ENCODE measurements at places on chromosomes 11 and 22. TPM values are rescaled to one million over a fixed set of nuclear protein-coding genes. Genes with fewer than 3 reads are reported as not detected.

The ESAM gene
- total RNA-seq: 1.7 TPM

The SMCO4 gene
- 21.3 TPM for total RNA-seq

The NXPE2 gene
- total RNA-seq: not detected

The CALCB gene
- total RNA-seq: not detected

The ELFN2 gene
- 0.65 TPM for total RNA-seq

The LDHA gene
- 1,078 TPM for total RNA-seq

The SMTNL1 gene
- total RNA-seq: not detected

The OR51A7 gene
- total RNA-seq: not detected

The TOMT gene
- total RNA-seq: not detected

The C11orf91 gene
- not detected for total RNA-seq

The PGA4 gene
- total RNA-seq: not detected

The OR8G5 gene
- not detected for total RNA-seq

The TEX54 gene
- total RNA-seq: 0.65 TPM

The PRR33 gene
- not detected for total RNA-seq

The E2F8 gene
- total RNA-seq: 1.4 TPM

The ZNF280B gene
- total RNA-seq: 4.7 TPM

The CASP5 gene
- not detected for total RNA-seq

The MS4A6E gene
- not detected for total RNA-seq

The RFPL3 gene
- not detected for total RNA-seq

The MS4A15 gene
- total RNA-seq: not detected

The INS gene
- total RNA-seq: not detected

The ADAMTS8 gene
- total RNA-seq: 1.0 TPM

The TNNI2 gene
- 1.3 TPM for total RNA-seq

The RASGRP2 gene
- 4.7 TPM for total RNA-seq

The OSBPL5 gene
- total RNA-seq: 78.9 TPM

The ACTN3 gene
- not detected for total RNA-seq

The UCP2 gene
- total RNA-seq: 47.2 TPM

The EHF gene
- total RNA-seq: not detected

The PDE3B gene
- 0.47 TPM for total RNA-seq

The SLN gene
- not detected for total RNA-seq

The FOLR2 gene
- total RNA-seq: not detected

The SLC22A6 gene
- not detected for total RNA-seq

The SESN3 gene
- 104 TPM for total RNA-seq

The HORMAD2 gene
- not detected for total RNA-seq

The KDM4D gene
- 0.65 TPM for total RNA-seq

The GGTLC2 gene
- total RNA-seq: 1.4 TPM

The MIF gene
- total RNA-seq: 466 TPM

The RAB39A gene
- not detected for total RNA-seq

The DEFB131B gene
- total RNA-seq: not detected

The SCGB1C1 gene
- total RNA-seq: not detected

The PI4KA gene
- 68.3 TPM for total RNA-seq

The DGAT2 gene
- total RNA-seq: 1.6 TPM

Measured in chondrocyte (in vitro differentiated cells).